ENCODE measurements at places on chromosomes 13 and 19.

DNA sequence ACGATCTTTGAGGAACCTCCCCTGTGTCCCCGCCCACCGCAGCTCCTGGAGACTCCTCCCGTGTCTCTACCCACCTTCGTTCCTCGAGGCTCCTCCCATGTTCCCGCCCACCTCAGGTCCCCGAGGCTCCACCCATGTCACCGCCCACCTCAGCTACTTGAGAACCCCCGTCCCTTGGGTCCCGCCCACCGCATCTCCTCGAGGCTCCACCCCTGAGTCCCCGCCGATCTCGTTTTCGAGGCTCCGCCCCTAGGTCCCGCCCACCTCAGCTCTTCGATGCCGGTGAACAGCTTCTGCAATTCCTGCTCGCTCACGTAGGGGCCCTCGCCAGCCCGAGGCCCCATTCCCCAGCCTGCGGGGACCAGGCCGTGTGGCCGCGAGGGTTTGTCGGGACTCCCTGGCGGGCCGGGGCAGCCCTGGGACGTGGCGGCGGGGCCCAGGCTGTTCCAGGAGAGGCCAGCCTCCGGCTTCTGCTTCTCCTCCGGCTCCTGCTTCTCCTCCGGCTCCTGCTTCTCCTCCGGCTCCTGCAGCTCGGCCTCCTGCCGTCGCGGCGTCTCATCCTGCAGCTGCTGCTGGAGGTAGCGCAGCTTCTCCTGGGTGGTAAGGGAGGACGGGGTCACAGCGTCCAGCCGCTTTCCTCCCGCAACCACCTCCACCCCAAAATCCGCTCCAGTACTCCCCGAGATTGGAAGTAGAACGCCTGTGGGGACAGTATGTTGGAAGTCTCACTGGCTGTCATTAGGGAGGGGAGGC is 16.7 kb downstream of the TSKS start:
- DNase-seq = peak; percentile 40

DNA sequence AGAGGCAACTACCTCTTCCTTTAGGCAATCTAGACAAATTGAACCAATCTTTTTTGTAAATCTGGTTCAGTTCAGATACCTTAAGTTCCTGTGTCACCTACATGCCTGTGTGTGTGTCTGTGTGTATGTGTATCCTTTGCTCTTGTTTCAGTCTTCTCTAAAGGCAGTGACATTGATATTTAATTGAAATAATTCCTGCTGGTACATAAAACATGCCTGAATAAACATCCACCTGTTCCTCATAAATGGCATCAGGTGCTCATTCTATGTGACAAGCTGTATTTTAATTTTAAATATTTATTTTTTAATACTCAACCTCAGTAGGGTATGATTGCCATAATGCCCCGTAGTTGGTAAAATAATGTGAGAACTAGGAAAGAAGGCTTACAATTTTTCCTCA is 1606.4 kb upstream of the PRR20A start:
- no peak for DNase-seq

DNA sequence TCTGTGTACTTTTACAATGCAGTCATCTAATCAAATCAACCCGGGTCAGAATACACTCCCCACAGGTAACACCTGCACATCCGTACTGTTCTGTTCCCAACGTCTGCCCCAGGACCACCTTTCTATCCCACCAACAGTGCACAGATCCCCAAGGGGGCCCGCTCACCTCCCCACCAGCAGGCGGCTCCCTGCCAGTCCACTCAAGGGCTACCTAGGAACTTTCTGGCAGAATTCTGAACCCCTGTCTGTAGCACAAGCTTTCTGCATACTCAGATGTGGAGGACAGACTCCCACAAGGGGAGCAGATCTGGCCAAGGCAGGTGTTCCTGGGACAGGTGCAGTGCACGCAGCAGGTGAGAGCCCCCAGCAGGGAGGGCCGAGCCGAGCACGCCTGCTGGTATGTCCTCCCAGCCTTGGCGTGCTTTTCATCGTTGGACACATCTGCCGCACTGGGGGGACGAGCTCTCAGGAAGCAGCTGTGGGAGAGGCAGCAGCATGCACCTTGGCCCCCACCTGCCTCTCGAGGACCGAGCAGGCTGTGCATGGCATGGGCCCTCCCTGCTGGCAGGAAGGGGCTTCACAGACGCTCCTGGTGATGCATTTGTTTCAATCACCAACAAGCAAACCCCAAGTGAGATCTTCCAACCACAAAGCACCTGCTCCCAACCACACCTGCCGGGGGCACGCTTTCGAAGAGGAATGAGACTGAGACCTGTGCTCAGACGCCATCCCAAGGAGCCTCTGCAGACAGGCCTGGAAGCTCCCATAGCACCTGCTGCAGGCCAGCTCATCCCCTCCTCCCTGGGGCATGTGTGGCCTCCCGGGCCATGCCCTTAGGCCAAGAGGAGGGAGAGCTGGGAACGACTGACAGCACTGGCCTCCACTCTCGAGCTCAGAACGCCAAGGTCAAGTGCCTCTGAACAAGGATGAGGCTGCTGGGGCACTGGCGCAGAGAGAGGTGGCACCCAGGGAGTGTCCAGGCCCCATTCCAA is 35.9 kb downstream of the RAB20 start:
- peak; percentile 3 for DNase-seq

- DNase-seq = peak; percentile 81
Observed at GRCh38 chr19:49148784-49149651, 6.2 kb downstream of the HRC start.

GRCh38 chr19:6023085-6023682 is 45.2 kb upstream of the RANBP3 start:
- no peak for DNase-seq

GRCh38 chr13:80011448-80012212 is 329.3 kb downstream of the SPRY2 start:
- DNase-seq = no peak

- DNase-seq = no peak
Observed at GRCh38 chr13:42068886-42069285, 20.4 kb downstream of the DGKH start.

- DNase-seq = no peak
Observed at GRCh38 chr19:39139305-39139874, 13.8 kb downstream of the PAK4 start.

GRCh38 chr19:33235996-33236350 is 10.3 kb upstream of the SLC7A10 start:
- DNase-seq = no peak

- no peak for DNase-seq
Observed at GRCh38 chr13:106274551-106275203, 260.8 kb downstream of the EFNB2 start.

GRCh38 chr19:5099701-5100221 is 130.8 kb downstream of the KDM4B start:
- no peak for DNase-seq

- DNase-seq = no peak
Observed at GRCh38 chr13:40452038-40452666, 214.3 kb downstream of the FOXO1 start.

- DNase-seq = peak; percentile 55
Observed at GRCh38 chr13:99356262-99357091, 49.3 kb upstream of the GPR183 start.

DNA sequence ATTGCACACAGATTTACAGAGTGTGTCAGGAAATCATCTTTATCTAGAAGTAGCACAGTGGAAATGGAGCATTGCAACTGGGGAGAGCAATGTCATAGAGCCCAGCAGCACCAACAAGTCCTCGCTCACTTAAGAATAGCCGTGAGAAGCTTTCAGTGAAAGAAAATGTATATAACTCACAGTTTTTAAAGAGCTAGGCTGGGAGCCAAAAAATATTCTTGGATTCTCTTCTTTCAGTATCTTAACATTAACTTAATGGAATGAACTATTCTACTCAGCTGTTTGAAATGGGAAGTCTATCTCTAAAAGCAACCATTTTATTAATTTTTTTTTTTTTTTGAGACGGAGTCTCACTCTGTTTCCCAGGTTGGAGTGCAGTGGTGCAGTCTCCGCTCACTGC is 329.6 kb downstream of the COG6 start:
- DNase-seq = no peak

- no peak for DNase-seq
Observed at GRCh38 chr19:11154683-11155047, 917 bp downstream of the SPC24 start.

DNA sequence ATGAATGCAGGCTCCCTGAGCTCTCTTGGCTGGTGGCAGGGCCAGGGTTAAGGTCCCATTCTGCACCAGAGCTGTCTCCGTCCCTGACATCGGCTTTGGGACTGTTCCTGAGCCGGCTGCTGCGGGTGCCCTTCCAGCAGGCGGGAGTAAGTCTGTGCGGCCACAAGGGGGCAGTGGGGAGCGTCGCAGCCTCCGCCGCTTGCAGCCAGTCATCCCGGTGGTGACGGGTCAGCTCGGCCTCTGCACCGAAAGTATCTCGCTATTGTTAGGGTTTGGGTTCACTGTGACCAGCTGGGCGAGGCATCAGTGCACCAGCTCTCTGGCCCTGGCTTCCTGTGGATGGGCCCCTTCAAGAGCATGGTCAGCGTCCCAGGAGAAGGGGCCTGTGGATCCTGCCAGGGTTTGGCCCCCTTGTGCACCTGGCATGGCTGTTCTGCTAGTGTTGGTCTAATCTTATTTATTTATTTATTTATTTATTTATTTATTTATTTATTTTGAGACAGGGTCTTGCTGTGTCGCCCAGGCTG is 15.1 kb downstream of the NDUFB7 start:
- DNase-seq = peak; percentile 72

- DNase-seq = no peak
Observed at GRCh38 chr13:58463841-58464240, 832.3 kb downstream of the PCDH17 start.

GRCh38 chr19:19946226-19946625 is 45.5 kb downstream of the ZNF93 start:
- DNase-seq = no peak

- DNase-seq = peak; percentile 90
Observed at GRCh38 chr19:4139614-4140236, 13.7 kb upstream of the CREB3L3 start.

DNA sequence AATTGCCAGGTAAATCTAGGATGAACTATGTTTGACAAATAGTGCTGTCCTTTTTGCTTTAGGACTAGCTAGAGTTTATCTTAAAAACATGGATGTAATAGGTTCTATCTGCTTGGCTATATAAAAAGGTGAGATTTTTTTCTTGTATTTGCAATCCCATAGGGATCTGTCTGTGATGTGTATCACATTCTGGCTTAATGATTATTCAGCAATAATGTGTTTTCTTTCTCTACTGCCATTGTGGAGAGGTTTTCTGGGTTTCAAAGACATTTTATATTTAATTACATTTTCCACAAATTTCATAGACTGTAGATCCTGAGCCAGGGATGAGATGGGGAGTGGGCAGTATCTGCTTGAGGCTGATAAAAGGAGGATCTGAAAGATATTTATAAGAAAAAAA is 277.8 kb upstream of the SLITRK5 start:
- DNase-seq = no peak

GRCh38 chr13:112693831-112694497 is 4.1 kb downstream of the ATP11A start:
- DNase-seq = no peak

GRCh38 chr13:38703255-38703654 is 16.4 kb downstream of the FREM2 start:
- DNase-seq = no peak

DNA sequence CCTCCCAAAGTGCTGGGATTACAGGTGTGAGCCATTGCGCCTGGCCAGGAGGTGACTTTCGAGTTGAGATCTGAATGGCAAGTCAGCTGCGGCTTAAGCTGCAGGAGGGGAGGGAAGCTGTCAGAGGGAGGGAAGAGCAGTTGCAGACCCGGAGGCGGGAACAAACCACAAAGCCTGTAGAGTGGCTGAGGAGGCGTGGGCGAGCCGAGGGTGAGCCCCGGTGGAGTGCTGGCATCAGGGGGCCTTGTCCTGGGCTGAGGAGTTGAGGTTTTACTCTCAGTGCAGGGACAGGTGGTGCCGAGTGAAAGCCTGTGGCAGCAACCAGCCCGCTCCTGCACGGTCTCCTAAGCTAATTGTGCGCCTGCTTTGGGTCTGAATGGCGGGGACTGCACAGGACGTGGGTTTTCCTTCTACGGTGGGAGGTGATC is 24.2 kb downstream of the PPP1R37 start:
- peak; percentile 22 for DNase-seq

GRCh38 chr13:113949546-113949945 is 24.3 kb downstream of the C13orf46 start:
- no peak for DNase-seq

GRCh38 chr19:46112527-46112926 is 12.0 kb downstream of the IGFL3 start:
- DNase-seq = no peak

DNA sequence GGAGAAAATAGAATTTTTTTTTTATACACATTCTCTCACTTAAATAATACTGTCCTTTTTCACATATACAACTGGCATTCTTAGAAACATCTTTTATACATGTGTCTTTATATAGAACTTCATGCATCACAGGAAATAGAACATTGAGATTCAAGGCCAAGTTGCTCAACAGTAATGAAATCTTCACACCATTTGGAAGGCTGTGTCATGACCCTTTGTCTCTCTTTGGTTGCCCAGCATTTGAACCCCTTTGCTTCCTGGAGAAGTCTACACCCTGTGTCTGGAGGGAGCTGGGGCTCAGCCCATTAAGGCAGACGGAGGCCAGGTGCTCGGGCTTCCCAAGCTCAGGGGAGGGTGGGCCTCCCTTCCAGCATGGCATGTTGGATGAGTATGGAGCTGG is 41.1 kb downstream of the B3GLCT start:
- DNase-seq = no peak

- no peak for DNase-seq
Observed at GRCh38 chr19:42068756-42069571, 1.0 kb downstream of the GRIK5 start.

- no peak for DNase-seq
Observed at GRCh38 chr13:99690426-99691174, 189.3 kb downstream of the TM9SF2 start.

- DNase-seq = no peak
Observed at GRCh38 chr13:68551701-68552522, 1321.8 kb upstream of the PCDH9 start.

DNA sequence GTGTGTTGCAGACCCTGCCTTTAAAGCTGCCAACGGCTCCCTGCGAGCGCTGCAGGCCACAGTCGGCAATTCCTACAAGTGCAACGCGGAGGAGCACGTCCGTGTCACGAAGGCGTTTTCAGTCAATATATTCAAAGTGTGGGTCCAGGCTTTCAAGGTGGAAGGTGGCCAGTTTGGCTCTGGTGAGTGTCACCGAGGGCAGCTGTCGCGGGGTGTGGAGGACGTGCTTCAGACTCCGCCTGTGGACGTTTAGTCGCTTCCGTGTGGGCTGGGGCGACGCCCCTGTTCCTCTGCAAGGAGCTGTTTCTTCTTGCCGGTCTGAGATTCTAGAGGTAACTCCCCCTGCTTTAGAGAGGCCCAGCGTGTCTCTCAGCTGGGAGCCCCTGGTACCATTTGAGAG is 24.5 kb downstream of the LAMP1 start:
- DNase-seq = no peak

DNA sequence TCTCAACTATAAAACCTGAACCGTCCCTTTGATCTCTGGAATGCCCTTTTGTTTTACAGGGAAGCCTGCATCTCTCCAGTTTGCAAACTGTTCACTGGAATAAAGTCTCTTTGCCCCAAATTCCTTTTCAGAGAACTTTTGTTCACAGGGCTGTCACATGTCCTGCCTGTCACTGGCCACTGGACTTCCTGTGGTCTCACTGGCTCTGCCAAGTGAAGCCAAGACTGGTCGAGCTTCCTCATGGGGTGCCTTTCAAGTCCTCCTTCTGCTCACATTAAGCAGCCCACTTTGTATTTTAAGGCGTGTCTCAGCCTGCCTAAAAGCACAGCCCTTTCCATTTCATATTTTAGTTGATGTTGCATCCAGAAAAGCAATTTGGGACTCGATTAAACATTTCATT is 215.7 kb downstream of the KATNAL1 start:
- DNase-seq = no peak

GRCh38 chr19:48206397-48207093 is 36.1 kb downstream of the ZSWIM9 start:
- no peak for DNase-seq

GRCh38 chr13:31790992-31791391 is 51.7 kb downstream of the RXFP2 start:
- DNase-seq = no peak

Measured in activated CD4-positive, alpha-beta T cell treated with anti-CD3 and anti-CD28 coated beads, Interleukin-2, amount 50 U/mL, for 1 hour (primary cell).